ACHN (cell line): ENCODE measurements at places on chromosomes 2 and 18.

- no peak for DNase-seq
Measured at GRCh38 chr2:140067661-140068060, 1287.5 kb upstream of the NXPH2 start.

GRCh38 chr2:232484628-232485347, 2.8 kb downstream of the ECEL1 start:
- no peak for DNase-seq

DNA sequence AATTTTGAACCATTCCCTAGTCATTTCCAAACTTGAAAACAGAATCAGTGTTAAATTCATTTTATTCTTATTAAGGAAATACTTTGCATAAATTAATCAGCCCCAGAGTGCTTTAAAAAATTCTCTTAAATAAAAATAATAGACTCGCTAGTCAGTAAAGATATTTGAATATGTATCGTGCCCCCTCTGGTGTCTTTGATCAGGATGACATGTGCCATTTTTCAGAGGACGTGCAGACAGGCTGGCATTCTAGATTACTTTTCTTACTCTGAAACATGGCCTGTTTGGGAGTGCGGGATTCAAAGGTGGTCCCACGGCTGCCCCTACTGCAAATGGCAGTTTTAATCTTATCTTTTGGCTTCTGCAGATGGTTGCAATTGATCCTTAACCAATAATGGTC, 5.5 kb upstream of the MROH2A start:
- no peak for DNase-seq

GRCh38 chr2:170736628-170737027, 21.5 kb downstream of the SP5 start:
- DNase-seq, result no peak

DNA sequence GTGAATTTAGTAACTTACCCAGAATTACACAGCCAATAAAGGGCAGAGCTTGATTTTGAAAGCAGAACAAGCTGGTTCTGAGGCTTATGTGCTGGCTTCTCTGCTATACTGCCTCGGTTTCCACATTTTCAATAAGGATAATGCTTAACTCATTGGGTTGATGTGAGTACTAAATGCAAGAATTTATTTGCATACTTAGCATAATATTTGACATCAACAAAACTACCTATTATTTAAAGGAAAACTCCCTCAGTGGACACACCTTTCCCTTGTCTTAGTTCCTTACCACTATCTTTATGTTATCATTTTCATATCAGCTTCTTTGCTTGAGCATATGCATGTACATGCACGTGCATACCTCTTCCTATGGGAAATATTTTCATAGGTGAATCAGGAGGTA, 3.0 kb upstream of the TGFA start:
- DNase-seq, result no peak

GRCh38 chr2:150483532-150483931, 3.9 kb downstream of the RND3 start:
- DNase-seq, result no peak

DNA sequence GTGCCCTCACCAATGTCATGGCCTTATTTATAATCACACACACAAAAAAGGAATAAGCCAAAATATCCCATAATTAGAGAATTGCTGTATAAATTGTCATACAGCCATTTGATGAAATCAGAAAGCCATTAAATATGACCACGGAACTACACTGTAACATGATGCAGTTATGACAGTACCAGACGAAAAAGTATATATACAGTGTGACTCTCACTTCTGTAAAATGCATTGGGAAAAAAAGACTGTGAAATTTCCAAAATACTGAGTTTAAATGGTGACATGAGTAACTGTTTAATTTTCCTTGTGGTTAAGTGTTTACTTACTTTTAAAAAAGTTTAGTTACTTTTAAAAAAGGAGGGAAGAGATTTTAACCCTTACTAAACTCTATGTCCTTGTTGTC, 25.4 kb downstream of the UXS1 start:
- no peak for DNase-seq

GRCh38 chr2:86124683-86125082, 18.6 kb downstream of the PTCD3 start:
- no peak for DNase-seq

DNA sequence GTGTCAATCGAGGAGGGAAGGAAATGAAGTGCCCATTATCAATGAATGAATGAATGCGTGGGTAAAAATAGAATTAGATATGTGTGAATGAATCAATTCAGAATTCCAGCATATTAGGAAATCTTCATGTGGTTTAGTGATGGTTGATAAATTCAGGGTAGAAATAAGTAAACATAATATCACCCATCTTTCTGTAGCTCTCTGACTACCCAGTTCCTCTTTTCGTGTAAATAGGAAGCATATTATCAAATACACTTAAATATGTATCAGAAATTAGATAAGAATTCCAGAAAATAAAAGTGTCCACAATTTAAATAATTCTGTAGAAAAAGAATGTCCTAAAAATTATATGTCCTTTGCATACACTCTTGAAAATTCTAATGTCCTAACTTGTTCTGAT, 552.9 kb upstream of the LRATD1 start:
- no peak for DNase-seq

DNA sequence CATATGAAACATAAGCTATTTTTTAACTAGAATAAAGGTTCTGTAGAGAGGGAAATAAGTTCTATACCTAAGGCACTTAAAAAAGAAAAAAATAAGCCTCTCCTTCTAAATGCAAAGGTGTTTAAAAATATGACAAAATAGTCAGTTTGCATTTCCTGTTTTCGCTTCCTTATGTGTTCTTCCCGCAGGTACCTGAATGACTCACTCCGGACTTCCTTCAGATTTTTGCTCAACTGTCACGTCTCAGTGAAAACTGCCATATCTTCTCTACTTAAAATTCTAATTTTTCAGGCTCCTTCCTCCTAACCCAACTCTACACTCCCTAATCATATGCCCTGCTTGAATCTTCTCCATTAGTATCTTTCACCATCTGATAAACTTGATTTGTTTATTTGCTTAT, 1333.1 kb downstream of the LRP1B start:
- DNase-seq, result no peak

- DNase-seq, result no peak
Measured at GRCh38 chr2:19048593-19049266, 309.7 kb downstream of the OSR1 start.

GRCh38 chr18:50656841-50657470, 97.1 kb downstream of the MAPK4 start:
- DNase-seq, result no peak

GRCh38 chr2:636641-637405, 40.4 kb downstream of the TMEM18 start:
- DNase-seq, result peak; percentile 61

- peak; percentile 54 for DNase-seq
Measured at GRCh38 chr2:177572236-177572671, 179.7 kb downstream of the AGPS start.

GRCh38 chr2:181307203-181307991, 149.8 kb upstream of the ITGA4 start:
- DNase-seq, result no peak

DNA sequence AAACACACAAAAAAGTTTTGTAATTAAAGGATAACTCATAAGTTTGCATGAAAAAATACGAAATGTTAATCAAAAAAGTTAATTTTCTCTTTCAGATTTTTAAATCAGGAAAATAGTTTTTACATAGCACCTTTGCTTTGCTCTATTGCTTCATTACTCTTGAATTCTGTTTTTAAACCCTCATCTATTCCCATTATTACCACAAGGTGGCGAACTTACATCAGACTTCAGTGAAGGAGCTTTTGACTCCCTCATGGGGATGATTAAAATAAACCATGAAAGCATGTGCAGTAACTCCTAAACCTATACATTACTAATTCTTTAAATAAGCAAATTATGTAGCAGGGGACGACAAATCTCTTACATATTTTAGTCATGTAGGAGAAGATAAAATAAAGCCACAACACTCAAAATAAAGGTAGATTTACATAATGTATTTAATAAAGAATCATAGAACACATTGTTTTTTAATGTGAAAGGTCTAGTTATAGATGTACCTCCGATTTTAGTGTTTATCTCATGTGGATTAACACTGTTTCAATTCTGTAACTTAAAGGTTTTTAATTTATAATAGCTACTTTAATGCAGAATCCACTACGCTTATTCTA, 105.2 kb downstream of the NETO1 start:
- DNase-seq, result peak; percentile 65

DNA sequence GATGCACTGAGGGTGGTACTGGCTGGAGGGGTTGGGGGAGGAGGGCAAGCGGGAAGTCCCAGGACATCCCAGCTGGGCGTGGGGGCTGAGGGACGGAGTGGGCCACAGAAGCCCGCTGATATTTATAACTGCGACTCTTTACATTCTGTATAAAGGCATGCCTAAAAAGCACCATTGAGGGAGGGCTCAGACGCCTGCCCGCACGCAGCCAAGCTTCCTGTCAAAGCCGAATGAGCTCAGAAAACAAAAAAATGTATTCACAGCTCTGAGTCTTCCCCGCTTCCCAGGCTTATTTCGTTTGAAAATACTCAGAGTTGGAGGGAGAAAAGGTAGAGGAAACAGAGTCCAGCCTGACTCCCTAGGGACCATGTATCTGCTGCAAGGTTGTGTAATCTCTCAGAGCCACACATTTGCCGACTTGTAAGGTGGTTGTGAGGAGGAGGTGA, 170.1 kb upstream of the HAAO start:
- no peak for DNase-seq

DNA sequence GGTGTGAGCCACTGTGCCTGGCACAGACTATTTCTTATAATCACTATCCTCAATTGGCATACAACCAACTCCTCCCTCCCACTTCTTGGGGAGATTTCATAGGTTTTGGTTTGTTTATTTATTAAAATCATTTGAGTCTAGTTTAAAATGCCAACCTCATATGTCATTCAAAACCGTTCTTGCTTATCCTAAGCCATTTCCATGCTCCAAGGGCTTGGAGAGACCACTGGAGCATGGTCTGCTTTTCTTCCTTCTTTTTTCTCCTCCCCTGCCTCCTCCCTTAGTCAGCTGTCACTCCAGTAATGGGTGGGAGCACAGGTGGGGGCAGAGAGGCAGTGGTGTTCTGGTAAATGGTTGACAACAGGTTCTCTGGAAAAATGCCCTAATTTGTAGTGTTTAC, 20.4 kb upstream of the KCNS3 start:
- DNase-seq, result no peak

GRCh38 chr2:105573910-105574655, 170.6 kb upstream of the NCK2 start:
- DNase-seq, result no peak

DNA sequence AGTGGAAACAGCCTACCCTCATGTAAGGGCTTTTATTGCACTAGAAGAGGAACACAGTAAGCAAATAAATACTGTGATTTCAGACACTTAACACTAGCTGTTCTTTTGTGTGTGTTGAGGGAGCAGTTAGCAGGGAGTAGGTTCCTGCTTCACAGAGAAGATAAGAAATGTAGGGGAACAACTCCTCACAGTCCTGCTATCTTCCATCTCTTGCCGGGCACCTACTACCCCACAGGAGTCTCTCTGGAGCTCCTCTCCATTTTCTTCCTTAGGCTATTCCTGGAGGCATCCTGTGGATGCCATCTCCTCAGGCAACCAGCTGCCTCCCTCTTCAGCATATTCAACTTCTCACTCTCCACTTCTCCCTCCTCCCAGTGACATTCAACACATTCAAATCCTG, 145.0 kb downstream of the SRBD1 start:
- DNase-seq, result no peak

GRCh38 chr2:1550076-1550475, 136.8 kb downstream of the TPO start:
- no peak for DNase-seq

DNA sequence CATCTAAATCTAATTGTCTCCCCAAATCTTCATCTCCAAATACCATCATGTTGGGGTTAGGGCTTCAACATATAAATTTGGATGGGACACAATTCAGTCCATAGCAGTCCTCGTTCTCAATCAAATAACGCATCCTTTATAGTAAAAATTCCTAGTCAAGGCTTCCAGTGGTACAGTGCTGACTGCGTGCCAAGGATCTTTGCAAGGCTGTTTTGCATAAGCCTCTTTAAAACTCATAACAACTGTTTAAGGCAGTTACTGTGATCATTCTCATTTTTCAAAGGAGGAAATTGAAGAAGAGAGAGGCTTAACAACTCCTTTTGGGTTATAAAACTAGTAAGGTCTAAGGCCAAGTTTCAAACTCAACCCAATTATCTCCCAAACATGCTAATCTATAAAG, 666.9 kb downstream of the NYAP2 start:
- DNase-seq, result no peak

- DNase-seq, result no peak
Measured at GRCh38 chr2:172323861-172324597, 103.4 kb upstream of the ITGA6 start.

- DNase-seq, result peak; percentile 31
Measured at GRCh38 chr2:102185347-102185746, 1.5 kb upstream of the IL1RL2 start.

DNA sequence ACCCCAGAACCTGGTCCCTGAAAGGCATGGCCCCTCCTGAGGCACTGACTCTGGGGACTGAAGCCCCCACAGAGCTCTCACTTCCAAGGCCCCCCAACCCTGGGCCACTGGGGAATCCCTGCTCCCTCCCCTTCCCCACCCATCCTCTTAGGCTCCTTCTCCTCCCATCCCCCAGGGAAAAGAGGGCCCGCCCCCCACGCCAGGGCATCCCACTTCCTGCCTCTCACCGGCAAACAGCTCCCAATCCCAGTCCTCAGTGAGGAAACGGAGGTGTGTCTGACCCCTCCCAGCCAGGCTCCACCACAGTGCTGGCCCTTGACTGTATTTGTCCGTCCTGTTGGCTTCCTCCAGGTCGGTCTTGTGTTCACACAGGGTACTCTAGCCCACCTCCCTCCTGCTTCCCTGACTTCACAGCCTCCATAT, 35.0 kb upstream of the PTMA start:
- peak; percentile 95 for DNase-seq

- DNase-seq, result peak; percentile 80
Measured at GRCh38 chr2:3536682-3537632, 17.6 kb upstream of the ADI1 start.

- peak; percentile 31 for DNase-seq
Measured at GRCh38 chr2:209525834-209526281, 102.0 kb downstream of the MAP2 start.

GRCh38 chr18:24396082-24396633, 1.5 kb downstream of the OSBPL1A start:
- no peak for DNase-seq

GRCh38 chr2:241489088-241489487, 19.3 kb downstream of the STK25 start:
- DNase-seq, result no peak

DNA sequence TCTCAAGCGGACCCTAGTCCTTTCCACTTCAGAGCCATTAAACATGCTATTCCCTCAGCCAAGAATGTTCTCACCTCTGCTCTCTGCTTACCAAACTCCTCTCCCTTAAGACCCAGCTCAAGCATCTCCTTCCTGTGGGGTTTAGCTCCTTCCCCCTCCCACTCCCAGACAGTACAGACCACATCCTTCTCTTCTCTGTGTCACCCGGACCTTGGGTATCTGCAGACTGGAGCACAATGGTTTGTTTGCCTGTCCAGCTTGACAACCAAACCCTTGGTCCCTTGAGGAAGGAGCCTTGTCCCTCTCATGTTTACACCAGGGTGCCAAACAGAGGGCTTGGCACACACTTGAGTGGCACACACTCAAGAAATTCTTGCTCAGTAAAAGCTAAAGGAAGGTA, 4.1 kb upstream of the CD8A start:
- DNase-seq, result no peak

- no peak for DNase-seq
Measured at GRCh38 chr2:180385601-180386201, 378.6 kb upstream of the CWC22 start.

- no peak for DNase-seq
Measured at GRCh38 chr18:48724442-48724841, 185.6 kb downstream of the CTIF start.
